ENCODE measurements at places on chromosomes 3 and 15.

GRCh38 chr15:83927704-83928391, 273.9 kb downstream of the ADAMTSL3 start:
- no peak for DNase-seq

DNA sequence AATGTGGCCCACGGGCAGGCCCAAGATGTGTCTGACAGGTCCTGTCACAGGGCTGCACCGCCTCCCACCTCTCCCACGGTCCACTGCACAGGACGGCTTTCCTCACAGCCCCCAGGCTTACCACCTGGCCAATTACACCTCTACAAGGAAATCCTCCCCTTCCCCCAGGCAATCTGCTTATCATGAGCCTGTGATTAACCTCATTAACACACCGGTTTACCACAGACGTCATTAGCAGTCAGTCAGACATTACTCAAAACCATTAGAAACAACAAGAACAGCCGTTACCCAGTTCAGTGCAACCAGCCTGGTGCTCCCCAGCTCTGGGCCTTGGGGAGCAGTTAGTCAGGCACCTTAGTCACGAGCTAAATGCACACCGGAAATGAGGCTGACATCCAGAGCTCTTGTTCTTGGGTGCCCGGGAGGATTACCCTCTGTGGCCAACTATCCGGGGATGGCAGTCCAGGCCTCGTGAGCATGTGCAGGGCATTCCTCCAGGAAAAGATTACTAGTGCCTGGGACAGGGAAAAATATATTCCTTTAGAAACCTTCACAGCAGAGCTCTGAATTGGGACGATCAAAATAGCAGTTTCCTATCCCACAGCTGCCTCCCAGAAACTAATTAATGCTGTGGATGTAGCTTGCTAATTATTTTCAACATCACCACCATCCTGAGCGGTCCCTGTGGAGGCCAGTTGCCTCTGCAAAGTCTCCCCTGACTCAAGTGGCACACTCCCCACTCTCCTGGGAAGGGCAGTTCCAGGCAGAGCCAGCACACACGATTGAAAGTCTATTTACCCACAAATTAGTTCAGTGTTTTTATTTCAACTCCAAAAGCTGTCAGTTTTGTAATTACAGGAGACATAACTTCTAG, 117.4 kb upstream of the ZBED2 start:
- DNase-seq: no peak

DNA sequence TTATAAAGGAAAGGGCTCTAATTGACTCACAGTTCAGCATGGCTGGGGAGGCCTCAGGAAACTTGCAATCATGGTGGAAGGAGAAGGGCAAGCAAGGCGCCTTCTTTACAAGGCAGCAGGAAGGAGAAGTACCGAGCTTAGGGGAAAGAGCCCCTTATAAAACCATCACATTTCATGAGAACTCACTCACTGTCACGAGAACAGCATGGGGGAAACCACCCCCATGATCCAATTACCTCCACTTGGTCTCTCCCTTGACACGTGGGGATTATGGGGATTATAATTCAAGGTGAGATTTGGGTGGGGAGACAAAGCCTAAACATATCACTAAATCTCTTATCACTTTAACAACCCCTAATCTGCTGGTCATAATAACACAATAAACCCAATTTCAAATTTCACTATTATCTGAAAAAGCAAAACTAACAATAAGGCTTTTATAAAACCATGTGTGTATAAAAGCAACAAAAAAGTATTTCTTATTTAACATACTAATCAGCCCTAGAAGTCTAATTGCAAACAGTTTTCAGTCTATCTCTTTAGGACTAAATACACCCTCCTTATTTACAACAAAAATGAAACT, 43.2 kb downstream of the SCAPER start:
- no peak for DNase-seq

DNA sequence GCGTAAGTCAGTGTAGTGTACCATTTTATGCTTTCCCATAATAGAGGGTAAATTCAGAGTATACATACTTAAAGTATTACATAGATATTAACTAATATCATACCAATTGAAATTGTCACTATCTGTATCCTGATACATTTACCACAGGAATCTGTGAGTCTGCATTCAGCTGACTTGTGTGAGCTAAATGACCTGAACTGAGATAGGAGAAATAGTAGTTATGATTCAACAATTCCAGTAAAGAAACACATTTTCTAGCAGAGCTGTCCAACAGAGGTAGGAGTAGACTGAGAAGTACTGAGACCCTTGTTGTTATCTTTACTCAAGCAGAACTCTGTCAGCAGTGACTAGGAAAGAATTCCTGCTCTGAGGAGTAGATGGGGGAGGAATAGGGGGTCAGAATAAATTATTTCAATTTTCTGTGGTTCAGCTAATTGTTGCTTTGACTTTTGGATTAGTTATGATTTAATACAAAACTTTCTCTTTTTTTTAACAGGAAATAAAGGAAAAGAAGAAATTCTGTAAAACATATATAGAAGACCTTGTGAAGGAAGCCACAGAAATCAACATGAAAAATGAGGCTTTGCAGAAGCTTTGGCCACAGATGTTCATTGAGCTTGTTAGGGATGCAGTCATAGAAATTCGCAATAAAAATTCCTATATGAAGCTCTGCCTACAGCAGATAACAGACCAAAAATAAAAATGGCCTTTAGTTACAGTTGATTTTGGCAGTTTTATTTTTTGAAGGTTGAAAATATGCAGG, 66.2 kb upstream of the THSD4 start:
- no peak for DNase-seq

GRCh38 chr3:115553796-115554486, 69.4 kb upstream of the GAP43 start:
- no peak for DNase-seq

- DNase-seq: no peak
These were observed 123.0 kb upstream of the AGBL1 start for GRCh38 chr15:85956532-85957275.

DNA sequence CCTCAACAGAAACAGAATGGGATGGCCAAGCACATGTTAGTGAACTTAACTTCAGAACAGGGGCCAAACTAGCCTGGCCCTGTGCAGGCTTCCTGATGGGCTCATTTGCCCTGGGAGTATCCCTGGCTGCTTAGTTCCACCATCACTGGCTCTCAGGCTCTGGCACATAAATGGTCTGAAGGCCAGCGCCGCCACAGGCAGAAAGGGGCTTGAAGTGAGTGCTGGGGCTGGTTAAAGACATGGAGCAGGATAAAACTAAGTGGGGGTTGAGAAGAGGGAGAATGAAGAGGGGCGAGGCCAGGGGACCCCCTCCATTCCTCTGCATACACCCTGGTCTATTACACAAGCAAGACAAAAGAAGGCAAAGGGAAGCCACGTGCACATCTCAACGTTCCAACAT, 12.2 kb downstream of the SLCO2A1 start:
- DNase-seq: no peak

- DNase-seq: no peak
These were observed 299.3 kb upstream of the LYSMD4 start for GRCh38 chr15:100032358-100033085.

GRCh38 chr15:25208735-25209134, 230.1 kb downstream of the UBE3A start:
- DNase-seq: no peak

DNA sequence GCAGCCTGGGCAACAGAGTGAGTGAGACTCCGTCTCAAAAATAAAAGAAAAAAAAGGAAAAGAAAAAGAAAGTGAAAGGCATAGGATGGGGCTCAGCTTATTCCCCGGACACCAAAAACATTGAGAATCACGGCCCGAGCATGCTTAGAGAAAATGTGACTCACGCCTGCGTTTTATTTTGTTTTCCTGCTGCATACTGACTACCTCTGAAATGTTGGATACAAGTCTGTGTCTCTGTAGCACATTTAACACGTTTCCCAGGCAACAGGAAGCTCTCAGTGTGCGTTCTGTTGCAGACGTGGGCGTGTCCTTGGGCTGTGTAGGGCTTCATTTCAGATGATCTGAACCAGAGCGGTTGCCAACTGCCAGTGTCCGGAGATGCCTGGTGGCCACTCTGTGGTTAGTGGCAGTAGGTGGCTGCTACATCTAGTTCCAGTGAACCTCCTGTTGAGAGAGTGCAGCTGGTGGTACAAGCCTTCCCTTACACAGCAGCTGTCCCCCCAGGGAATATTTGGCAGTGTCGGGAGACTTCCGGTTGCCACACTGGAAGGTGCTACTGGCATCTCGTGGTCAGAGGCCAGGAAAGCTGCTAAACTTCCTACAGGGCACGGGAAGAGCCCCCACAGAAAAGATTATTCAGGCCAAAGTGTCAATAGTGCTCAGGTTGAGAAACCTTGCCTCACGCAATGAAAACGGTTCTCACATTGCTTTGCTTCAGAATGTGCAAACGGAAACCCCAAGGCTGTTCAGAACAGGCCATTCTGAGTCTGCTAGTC, 3.0 kb downstream of the SLC51A start:
- DNase-seq: peak; percentile 42

DNA sequence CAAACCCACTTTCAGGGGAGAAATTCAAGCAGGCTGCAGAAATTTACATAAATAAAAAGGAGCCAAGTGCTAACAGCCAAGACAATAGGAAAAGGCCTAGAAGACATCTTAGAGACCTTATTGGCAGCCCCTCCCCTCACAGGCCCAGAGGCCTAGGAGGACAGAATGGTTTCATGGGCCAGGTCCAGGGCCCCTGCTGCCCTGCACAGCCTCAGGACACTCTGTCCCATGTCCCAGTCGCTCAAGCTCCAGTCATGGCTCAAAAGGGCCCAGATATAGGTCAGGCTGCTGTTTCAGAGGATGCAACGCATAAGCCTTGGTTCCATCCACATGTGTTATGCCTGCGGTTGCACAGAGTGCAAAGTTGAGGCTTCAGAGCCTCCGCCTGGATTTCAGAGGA, 55.8 kb downstream of the SLC41A3 start:
- DNase-seq: no peak

GRCh38 chr3:66115858-66116654, 77.3 kb upstream of the MAGI1 start:
- DNase-seq: no peak

GRCh38 chr3:53194210-53195065, 33.4 kb downstream of the PRKCD start:
- DNase-seq: no peak
